ENCODE measurements at places on chromosomes 12 and 14.

DNA sequence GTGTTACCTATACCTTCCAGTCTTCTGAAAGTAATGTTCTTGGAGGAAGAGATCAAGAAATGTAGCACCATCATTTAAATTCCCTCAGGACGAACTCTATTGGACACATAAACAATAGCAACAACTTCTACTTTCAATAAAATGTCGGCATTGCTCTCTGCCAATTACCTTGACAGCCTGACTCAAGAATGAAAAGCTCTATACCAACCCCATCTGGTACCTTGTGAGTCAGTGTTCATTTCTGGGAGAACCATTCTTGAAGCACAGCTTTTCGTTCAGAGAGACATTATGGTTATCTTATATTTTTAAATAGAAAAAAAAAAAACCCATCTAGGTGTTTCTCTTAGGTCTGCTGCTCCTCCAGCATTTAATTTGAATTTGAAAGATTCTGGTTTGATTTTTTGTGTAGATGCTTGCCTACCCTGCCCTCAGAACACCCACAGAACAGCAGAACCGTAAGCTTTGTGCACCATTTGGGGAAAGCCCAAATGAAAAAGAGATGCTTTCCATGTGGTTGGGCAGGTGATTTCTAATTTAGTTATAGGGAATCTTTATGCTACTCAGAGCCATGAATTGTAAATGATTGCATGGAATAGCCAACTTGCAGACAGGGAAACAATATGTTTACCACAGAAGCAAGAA lies 156.0 kb downstream of the SAMD4A start:
- DNase-seq: peak; percentile 44

DNA sequence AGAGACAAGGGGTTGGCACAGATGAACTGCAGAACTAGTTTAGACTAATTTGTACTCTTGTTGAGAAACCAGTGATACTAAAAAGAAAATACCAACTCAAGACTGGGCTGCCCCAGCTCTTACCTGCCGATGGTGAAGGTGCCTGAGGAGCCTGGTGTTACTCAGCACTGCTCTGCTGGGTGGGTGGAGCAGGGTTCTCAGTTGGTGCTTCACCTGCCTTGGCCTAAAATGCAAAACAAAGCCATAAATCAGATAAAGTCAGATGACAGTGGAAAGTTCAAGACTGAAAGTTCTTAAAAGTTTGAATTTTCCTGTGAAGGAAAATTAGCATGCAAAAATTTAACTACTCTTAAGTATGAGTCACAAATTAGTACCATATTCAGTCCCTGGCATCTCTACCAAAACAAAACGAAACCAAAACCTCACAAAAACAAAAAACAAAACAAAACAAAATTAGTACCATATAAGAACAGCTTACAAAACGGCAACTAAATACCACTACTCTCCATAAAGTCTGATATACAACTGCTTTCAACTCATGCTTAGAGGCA lies 21.9 kb downstream of the YBX3 start:
- no peak for DNase-seq

GRCh38 chr12:95396849-95397468 lies 77.0 kb upstream of the METAP2 start:
- DNase-seq: peak; percentile 62

- no peak for DNase-seq
Measured at GRCh38 chr12:52306731-52307130, 14.5 kb downstream of the KRT83 start.

- DNase-seq: no peak
Measured at GRCh38 chr12:11412731-11413130, 17.4 kb upstream of the PRB2 start.

DNA sequence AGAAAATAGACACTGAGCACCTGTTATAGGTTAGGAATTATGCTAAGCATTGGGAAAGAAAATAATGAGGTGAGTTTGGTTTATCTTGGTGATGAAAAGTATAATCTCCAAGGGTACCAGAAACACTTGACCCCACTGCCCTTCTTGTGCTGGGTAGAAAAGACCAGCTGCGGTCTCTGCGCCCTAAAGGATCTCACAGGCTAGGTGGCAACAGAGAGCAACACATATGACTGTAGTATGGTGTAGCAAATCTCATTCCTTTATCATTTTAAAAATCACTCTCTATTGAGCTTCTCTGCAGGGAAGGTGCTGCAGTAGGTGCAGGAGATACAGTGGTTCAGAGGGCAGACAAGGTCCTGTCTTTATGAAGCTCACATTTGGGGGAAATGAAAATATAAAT lies 26.1 kb downstream of the NRXN3 start:
- no peak for DNase-seq

DNA sequence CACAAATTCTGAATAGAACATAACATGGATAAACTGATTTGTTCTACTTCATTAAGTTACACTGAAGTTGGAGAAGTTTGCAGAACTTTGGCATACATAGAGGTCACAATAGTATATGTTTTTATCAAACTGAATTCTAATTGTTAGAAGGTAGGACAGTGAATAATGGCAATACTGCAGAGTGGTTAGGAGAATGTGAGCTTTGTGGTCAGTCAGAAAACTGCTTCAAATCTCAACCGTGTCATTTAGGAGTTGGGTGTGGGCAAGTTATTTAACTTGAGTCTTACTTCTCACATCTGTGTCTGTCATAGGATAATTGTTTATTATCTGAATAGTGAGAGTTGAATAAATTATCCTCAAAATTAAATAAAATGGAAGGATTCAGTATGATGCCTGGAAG lies 374.6 kb upstream of the SYT1 start:
- DNase-seq: no peak

DNA sequence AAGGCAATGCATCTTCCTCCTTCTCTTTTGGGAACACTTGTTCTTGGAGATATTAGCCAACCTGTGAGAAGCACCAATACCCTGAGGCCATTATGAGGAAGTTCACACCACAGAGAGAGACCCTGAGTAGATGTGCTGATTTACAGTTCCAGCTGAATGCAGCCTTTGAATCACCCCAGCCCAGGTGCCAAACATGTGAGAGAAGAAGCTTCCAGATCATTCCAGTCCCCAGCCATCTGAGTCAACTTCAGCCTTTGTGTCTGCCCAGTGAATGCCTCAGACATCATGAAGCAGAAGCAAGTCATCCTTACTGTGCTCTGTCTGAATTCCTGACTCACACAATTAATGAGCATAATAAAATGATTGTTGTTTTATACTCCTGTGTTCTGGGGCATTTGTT lies 25.1 kb downstream of the C12orf42 start:
- peak; percentile 6 for DNase-seq

- DNase-seq: no peak
Measured at GRCh38 chr14:32019276-32019675, 57.8 kb upstream of the ARHGAP5 start.

DNA sequence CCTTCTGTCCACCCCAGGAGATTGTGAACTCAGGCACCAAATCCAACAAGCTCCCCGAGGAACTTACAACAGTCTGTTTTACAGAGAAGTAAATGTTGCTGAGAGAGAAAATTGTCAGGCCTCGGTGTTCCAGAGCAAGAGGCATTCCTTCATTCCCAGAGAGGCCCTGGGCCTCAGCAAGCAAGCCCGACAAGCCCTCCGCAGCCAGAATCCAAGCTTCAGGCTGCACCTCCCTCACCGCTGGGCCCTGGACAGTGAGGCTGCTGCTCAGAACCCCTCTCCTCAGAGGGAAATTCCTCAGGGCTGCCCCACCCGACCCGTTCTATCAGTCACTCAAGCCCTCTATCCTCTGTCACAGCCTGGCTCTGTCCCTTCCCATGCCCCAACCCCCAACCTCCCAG lies 56.4 kb downstream of the ZFP36L1 start:
- DNase-seq: no peak
